ENCODE measurements at places on chromosomes 2 and 18.

DNA sequence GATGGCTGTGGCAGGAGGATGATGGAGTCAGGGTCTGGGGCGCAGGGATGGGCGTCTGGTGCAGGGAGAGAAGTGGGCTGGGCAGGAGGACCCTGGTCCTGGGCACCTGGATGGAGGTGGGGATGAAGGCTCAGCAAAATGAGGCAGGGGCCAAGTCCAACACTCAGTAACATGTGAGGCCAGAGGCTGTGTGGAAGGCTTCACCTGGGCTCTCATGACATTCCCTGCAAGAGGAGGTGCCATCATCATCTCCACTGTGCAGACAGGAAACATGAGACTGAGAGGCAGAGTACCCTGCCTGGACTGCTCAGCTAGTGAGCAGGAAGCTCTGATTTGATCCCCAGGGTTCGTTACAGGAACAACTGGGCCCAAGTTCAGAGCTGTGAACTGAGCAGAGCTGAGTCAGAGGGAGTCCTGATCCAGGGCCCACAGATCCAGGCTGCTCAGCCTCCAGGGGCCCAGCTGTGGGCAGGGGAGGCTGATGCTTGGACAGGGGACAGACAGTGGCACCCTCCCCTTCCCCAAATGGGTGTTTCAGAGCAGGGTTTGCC lies 36.9 kb downstream of the HJURP start:
- no peak for DNase-seq

GRCh38 chr2:169287666-169288065 lies 74.7 kb downstream of the LRP2 start:
- DNase-seq: no peak

DNA sequence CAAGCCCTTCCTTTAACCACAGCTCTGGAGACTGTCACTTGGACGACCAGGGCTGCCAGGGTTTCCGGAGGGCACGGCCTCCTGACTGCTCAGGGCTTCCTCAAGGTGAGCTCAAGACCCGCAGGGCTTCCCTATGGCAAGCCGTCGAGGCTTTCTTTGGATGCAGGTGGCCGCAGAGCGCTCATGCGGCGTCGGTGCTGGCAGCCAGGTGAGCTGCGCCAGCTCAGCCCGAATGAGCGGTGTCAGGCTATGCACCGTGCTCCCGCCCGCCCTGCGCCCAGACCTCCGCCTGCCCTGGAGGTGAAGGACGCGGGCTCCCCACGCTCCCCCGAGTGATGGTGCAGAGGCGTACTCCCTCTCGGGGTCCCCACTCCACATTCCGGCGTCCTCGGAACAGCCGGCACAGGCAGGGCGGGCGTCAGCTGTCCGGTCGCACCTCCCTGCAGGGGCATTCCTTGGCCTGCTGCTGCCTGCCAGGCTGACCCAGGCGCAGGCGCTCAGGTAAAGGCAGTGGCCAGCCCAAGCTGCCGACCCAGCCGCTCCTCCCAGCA lies 20.8 kb upstream of the TUBB6 start:
- no peak for DNase-seq

GRCh38 chr2:156322686-156323231 lies 9.8 kb downstream of the NR4A2 start:
- DNase-seq: no peak

DNA sequence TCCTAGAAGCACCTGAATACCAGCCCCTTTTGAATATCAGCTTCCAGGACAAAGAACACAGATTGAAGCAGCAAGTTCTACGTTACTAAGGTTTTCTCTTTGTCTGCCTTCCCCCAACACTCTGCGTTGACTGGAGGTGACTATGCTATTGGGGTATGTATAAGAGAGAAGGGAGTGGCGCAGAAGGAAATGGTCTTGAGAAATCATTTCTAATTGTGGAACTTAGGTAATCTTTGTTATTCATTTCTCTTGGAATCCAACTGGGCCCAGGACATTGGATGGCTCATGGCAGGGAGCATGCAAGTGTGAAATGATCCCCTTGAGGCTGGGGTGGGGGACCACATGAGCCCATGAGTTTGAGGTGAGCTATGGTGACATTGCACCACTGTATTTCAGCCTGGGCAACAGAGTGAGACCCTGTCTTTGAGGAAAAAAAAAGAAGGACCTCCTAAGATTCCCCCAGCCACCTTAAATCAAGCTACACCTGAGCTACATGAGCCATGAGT lies 29.7 kb downstream of the XDH start:
- no peak for DNase-seq

DNA sequence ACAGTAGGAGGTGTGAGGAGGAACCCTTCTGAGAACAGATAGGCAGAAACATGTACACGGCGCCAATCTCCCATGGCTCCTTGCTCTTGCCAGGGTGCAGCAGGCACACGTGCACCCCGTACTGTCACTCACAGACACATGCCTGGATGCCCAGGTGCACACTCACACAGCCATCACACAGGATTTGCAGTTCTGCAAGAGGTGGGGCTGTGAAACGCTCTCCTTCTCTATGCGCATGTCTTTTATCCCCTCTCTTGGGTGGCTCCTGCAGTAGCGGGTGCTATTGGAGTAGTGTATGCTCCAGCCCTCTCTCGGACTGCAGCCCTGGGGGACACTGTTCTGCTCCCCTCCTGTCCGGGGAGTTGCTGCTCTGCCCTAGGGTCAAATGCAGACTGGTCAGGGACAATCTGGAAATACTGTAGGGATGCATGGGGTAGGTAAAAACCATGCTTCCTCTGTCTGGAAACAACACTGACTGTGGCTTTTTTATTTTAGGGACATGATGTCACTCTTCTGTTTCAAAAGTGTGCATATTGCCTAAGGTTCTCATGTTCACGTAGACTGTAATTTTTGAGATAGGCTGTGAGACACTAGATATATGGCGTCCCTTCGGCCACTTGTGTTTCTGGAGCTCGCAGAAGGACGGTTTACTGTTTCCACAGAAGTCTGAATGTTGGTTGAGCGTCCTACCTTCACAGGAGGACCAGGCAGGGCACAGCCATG lies 118.5 kb downstream of the PRKCE start:
- no peak for DNase-seq

GRCh38 chr2:70823249-70823648 lies 2.9 kb upstream of the CLEC4F start:
- DNase-seq: no peak

- no peak for DNase-seq
Measured at GRCh38 chr2:3159782-3160545, 217.7 kb downstream of the EIPR1 start.

- peak; percentile 69 for DNase-seq
Measured at GRCh38 chr2:216713691-216714336, 18.5 kb upstream of the IGFBP5 start.

GRCh38 chr2:5121642-5122041 lies 570.5 kb upstream of the SOX11 start:
- DNase-seq: no peak

GRCh38 chr2:239765911-239766310 lies 259.2 kb downstream of the NDUFA10 start:
- DNase-seq: peak; percentile 15

DNA sequence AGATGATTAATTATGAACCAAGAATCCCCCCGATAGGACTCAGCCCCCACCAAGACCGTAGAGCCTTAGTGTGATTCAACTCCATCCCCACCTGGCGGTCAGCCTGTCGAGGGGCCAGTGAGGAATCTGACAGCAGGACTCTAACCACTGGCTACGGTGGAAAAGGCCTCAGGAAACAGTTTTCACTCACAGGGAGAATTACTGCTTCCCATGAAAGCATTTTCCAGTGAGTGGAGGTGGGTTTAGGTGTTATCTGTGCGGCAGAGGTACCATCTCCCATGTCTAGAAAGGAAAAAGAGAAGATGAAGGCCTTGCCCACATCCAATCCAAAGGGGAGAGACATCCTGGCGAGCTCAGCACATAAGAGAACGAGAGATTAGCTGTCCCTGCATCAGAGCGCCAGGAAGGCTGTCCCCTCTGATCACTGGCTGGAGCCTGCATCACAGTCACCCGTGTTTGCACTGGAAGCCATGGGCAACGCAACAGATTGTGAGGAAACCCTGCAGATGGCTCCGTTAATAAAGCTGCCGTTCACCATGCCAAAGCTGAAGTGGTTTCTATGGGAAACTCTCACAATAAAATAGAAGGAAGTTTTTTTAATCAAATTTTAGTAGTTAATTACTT lies 22.3 kb downstream of the COX7A2L start:
- DNase-seq: no peak

DNA sequence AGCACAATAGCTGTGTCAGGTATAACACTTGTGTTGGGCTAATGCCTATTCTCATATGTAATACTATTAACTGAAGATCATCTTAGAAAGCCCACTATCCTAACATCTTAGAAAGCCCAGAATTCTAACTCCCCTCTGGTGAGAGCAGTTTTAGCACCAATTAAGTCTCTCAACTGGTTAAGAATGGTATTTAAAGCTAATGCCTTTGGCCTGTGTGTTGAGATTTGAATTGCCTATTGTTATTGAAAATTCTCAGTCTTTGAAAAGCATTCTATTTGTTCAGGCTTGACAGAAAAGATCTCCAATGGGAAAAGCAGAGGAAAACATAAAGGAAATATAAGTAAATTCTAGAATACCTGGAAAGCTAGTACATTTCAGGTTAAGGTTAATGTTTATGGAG lies 352.5 kb downstream of the ARHGAP15 start:
- no peak for DNase-seq

GRCh38 chr2:176879426-176879995 lies 333.1 kb upstream of the HNRNPA3 start:
- no peak for DNase-seq

DNA sequence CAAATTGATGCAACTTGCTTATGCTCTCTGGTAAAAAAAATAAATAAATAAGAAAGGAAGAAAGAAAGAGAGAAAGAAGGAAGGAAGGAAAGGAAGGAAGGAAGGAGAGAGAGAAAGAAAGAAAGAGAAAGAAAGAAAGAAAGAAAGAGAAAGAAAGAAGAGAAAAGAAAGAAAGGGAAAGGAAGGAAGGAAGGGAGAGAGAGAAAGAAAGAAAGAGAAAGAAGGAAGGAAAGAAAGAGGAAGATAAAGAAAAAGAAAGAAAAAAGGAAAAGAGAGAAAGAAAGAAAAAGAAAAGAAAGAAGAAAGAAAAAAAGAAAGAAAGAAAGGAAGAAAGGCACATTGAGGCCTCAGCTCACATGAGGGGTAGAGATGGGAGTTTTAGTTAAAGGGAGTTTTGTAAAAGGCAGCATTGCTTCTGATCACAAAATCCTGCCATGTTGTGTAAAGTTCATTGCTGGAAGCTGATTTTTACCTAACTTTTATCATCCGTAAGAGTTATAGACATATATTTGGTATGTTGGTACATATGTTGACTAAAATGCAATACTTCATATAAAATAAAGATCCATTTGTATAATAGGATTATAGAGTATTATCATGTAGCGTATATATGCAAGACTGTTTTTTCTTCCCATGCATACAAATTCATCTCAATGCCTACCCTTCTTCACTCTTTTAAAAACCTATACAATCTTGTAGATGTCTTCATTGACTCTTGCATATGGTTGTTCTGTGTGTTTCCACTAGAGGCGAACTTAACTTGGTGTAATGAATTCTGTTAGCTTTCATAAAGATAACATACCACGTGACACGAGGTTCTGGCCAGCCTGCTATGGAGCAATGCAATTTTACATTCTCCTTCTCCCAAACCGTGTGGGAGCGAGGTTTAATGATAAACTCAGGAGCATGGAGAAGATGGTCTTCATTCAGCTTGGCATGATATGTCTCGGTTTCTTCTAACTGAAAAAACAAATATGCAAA lies 32.8 kb downstream of the MYOM1 start:
- no peak for DNase-seq

- peak; percentile 48 for DNase-seq
Measured at GRCh38 chr2:175030380-175031271, 25.4 kb upstream of the CHN1 start.

DNA sequence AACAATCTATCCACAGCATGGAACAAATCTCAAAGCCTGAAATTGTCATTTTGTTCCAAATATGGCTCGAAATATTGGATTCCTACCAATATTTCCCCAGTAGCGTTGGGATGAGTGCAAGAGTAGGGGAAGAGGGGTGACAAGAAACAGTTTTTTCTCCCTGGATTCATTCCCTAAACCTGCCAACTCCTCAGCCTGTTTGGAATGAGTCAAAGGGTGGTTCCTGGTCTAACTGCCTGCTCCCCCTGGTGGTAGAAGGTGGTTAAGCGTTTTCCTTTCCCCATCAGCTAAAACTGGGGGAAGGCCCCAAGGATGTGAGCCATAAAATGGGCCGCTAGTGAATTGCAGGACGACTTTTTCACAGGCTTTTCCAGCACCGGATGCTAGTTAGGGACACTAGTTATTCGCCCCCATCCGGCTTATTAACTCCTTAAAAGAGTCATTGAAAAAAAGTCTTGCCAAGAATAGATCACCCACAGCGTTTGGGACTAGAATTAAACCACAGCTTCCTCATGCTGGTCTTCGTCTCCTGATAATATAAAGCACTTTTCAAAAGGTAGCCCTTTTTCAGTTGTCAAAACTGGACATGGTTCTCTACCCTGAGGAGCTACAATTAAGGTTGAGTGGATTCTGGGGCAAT lies 72.5 kb downstream of the DHRS9 start:
- DNase-seq: peak; percentile 34

- DNase-seq: no peak
Measured at GRCh38 chr2:163692081-163692480, 43.7 kb downstream of the FIGN start.

- no peak for DNase-seq
Measured at GRCh38 chr2:70890469-70891065, 45.1 kb upstream of the ATP6V1B1 start.

GRCh38 chr2:12895017-12895416 lies 178.3 kb downstream of the TRIB2 start:
- no peak for DNase-seq

DNA sequence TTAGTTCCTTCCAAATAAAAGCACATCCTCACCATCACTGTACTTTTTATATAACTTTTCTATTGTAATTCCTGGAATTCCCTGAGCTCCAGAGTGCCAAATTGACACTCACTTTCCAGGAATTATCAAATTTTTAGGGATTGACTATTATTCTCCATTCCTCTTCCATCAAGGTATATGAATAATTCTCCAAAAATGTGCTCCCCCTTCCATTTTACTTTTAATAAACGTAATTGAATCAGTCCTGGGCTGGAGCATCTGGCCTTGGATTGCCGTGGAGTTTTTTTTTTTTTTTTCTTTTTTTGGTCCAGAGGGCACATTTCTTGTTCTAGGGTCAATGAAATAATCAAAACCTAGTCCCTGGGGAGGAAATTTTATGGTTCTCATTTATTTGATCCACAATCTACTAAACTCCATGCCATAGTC lies 304.3 kb downstream of the CDCA7 start:
- no peak for DNase-seq

Measured in femur (tissue), 1 donor.